ENCODE measurements at places on chromosomes 16 and 17. TPM values are rescaled to one million over a fixed set of nuclear protein-coding genes. Genes with fewer than 3 reads are reported as not detected.

The CCDC154 gene
- 2.7 TPM for total RNA-seq

DNA sequence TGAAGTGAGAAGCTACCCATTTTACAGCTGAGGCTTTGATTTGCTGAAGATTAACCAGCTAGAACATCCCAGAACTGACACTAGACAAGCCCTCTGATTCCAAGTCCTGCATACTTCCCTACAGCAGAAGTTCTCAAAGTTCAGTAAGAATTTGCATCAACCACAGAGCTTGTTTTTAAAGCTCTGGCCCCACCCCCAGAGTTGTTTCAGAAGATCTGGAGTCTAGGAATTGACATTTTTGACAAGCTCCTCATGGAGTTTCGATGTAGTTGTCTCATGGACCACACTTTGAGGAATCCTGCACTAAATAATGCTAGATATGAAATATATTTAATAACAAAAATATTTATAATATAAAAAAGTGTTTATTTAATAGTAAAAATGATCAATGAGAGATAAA, 120.3 kb upstream of the ADAMTS18 start:
- DNase-seq, result no peak

- DNase-seq, result no peak
These were observed 12.5 kb downstream of the TRPV3 start for GRCh38 chr17:3545151-3545550.

The SLFN12 gene
- 2.6 TPM for total RNA-seq

DNA sequence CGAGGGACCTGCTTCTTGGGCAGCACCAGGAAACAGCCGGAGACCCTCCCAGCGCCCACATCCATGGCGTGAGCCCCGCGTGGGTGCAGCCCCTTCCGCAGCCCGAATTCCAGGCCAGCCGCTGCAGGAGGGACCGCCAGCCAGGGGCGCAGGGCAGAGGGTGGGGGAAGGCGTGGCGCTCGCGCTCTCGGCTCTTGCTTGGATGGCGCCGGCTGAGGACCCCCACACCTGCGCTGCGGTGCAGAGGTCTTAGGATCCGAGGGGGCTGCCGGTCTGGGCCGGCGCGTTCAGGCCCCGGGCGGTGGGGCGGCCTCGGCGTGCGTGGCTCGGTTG, 28.8 kb downstream of the ACTG1 start:
- no peak for DNase-seq

- DNase-seq, result no peak
These were observed 868 bp downstream of the CCDC154 start for GRCh38 chr16:1443403-1443973.

DNA sequence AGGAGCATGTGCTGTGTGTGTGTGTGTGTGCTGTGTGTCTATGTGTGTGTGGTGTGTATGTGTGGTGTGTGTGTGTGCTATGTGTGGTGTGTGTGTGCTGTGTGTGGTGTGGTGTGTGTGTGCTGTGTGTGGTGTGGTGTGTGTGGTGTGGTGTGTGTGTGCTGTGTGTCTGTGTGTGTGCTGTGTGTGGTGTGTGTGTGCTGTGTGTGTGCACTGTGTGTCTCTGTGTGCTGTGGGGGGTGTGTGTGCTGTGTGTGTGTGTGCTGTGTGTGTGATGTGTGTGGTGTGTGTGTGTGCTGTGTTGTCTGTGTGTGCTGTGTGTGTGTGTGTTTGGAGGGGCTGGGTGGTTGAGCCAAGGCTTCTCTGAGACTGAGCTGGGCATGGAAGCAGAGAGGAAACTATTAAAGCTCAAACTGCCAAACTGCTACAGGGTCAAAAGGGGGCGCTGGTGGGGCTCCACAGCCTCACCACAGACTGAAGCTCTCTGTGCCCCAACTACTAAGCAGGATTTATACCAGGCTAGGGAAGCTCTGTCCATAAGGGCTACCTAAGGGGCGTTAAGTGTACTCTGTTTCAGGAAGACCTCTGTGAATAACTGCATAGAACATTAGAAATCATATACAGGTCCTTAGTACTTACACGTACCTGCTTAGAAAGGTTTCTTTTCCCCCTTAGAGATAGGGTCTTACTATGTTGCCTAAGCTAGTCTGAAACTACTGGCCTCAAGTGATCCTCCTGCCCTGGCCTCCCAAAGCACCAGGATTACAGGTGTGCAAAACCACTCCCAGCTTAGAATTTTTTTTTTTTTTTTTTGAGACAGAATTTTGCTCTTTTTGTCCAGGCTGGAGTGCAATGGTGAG, 27.8 kb upstream of the GHDC start:
- DNase-seq, result no peak

DNA sequence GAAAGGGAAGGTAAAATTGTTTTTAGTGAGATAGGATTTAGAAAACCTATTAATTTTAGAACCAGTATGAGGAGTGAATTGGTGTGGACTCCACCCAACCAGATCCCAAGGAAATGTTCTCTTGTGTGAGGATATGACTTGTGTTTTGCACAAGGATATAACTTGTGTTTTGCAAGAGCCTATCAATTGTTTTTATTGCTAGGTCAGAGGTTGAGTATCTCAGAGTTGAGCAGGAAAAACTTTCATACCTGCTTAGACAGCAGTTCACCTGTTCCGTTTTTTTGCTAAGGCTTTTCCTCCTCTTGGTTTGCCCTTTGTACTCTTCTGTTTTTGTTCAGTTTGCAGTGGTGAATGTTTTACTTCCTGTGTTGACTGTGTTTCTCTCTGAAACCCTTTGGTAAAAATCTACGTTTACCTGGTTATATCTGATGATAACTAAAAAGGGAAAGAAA, 5.1 kb downstream of the NBR1 start:
- no peak for DNase-seq

GRCh38 chr16:27220991-27221390, 17.7 kb downstream of the KDM8 start:
- DNase-seq, result no peak

The HBA2 gene
- 263 TPM for total RNA-seq

- DNase-seq, result no peak
These were observed 21.4 kb upstream of the SMIM36 start for GRCh38 chr17:55532670-55533069.

- DNase-seq, result no peak
These were observed 18.3 kb downstream of the ZSWIM7 start for GRCh38 chr17:15981208-15981607.

DNA sequence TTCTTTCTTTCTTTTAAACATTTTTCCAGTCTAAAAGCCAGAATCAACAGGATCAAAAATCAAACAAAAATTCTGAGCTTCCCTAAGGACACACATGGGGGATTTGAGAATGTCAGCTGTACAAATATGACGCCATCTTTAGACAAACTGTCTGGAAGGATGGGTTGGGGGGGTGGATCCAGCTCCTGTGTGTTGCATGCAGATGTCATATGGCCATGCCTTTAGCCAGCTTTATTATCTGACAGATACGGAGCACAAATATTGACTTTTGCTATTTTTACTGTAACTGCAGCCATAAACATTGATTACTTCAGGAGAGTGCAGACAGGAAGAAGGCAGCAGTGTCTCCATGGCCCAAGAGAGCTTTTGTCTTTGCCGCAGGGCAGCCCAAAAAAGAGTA, 279.4 kb upstream of the ELAC2 start:
- DNase-seq, result peak; percentile 51

The PRR11 gene
- 1.0 TPM for total RNA-seq

DNA sequence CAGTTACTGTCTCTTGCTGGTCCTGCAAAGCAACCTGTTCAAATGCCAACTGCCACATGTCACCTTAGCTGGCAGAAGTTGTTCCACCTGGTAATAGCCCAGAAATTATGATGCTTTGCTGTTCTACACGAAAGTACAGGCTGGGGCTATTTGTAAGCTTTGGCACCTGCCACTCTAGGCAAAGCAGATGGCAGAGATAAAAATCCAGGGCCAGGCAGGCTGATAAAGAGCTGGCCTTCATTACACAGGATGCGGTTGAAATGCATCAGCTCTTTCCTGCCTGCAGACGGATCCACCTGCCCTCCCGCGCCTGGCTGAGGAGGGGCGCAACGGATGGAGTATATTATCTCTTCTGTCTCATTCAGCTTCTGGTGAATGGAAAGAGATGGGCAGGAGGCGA, 29.3 kb upstream of the KDM8 start:
- DNase-seq, result no peak

GRCh38 chr17:64634218-64634617, 27.9 kb downstream of the SMURF2 start:
- no peak for DNase-seq

GRCh38 chr17:5115673-5116651, at the start of gene USP6:
TSS of gene USP6 (plus strand) at chr17:5116032. CDS start at chr17:5130368, 14,336 bp downstream.
- DNase-seq, result no peak

The XAF1 gene
- total RNA-seq, result 32.6 TPM

GRCh38 chr17:61302953-61303816, 96.5 kb upstream of the TBX2 start:
- no peak for DNase-seq

The CIBAR2 gene
- total RNA-seq, result not detected

DNA sequence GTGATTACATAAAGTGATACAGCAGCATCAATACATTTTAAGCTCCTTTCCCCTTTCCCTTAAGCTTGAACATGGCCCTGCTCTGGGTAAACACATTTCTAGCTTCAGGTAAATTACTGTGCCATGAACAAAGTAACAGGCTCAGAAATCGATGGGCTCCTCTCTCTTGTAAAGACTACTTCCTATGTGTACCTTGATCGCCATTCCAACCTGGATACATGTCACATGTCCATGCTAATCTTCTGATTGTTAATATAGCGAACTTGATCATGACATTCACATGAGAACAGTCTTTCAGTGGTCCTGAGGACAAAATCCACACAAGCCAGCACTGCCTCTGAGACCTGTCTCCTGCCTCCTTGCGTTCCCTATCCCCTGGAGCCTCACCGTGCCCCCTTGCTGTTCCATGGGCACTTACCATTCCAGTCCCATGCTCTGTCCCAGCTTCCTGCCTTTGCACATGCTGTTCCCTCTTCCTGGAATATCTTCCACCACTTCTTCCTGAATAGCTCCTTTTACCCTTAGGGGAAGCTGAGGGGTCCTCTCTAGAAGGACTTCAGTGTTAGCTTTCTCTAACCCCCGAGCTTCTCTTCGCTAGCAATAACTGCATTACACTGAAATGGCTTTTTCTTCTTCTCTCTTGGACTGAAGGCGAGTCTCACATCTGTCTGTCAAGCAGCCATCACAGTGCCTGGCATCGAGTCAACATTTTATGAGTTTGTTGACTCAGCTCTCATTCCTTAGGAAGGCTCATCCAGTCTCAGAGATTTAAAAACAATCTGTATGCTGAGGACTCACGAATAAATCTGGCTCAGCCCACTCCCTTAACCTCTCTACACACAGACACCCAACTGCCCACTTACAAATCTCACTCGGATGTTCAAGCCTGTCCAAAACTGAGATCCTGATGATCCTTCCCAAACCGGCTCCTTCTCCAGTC, 93.3 kb downstream of the ASIC2 start:
- DNase-seq, result no peak

GRCh38 chr16:59046335-59046734, 312.2 kb upstream of the GOT2 start:
- no peak for DNase-seq

GRCh38 chr16:73037331-73037745, 10.6 kb downstream of the ZFHX3 start:
- no peak for DNase-seq

- no peak for DNase-seq
These were observed 32.5 kb downstream of the AKAP10 start for GRCh38 chr17:19945009-19945626.

GRCh38 chr17:67343237-67343636, 23.1 kb downstream of the PSMD12 start:
- no peak for DNase-seq

DNA sequence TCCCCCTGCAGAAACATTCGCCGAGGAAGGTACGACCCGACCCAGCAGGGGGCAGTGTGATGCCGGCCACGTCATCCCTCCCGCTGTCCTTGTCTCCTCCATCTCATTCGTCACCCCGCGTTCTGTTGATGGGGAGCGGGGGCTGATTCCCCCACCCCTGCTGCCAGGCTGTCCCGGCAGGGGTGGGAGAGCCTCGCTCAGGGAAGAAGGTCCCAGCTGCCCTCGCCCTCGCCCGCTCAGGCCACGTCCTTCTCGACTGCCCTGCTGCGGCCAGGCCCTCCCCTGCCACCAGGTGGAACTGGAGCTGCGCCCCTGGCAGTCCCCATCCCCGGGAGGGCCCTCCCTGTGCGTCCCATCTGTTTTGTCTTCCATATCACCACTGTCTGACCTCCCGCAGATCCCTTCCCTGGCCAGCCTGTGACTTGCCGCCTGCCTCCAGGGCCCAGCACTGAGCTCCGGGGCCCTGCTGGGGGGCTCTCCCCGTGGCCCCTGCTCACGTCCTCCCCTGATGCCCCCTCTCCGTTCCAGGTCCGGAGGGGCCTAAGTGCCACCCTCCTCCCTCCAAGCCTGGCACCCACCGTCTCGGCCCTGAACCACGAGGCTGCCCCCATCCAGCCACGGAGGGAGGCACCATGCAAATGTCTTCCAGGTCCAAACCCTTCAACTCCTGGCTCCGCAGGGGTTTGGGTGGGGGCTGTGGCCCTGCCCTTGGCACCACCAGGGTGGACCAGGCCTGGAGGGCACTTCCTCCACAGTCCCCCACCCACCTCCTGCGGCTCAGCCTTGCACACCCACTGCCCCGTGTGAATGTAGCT, 20.6 kb downstream of the ADAM11 start:
- DNase-seq, result peak; percentile 84

DNA sequence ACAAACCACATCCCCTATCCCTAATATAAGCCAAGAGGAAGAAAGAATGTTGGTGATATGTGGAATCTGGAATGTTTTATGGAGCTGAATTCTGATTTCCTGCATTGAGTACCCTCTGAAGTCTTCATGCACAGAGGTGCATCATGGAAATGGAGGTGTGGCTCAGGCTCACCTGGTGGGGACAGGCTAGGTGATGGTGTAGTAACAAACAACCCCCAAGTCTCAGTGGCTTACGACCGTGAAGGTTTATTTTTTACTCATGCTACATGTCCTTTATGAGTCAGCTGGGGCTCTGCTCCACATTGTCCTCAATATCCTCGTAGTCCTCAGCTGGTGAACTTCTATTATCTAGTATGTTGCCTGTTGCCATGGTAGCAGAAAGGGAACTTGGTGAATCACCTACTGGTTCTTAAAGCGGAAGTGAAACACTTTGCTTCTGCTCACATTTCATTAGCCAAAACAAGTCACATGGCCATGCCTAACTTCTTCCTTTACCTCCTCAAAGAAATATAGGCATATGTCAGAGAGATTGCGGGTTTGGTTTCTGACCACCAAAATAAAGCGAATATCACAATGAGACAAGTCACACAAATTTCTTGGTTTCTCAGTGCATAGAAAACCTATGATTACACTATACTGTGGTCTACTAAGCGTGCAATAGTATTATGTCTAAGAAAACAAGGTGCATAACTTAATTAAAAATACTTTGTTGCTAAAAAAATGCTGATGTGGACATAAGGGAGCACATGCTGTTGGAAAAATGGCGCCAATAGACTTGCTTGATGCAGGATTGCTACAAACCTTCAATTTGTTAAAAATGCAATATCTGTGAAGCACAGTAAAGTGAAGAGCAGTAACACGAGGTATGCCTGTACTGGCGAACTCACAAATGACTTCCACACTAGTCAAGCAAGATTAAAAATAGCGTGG, at the start of gene PMFBP1:
TSS of gene PMFBP1 (minus strand) at position 51 of the 930 bp plus-strand sequence. CDS start 947 bp downstream, outside the sequence.
- DNase-seq, result peak; percentile 34

- no peak for DNase-seq
These were observed 5.7 kb downstream of the SNX11 start for GRCh38 chr17:48113201-48113676.

- peak; percentile 59 for DNase-seq
These were observed 458 bp downstream of the ENKD1 start for GRCh38 chr16:67666032-67666551.

The TBC1D16 gene
- 18.5 TPM for total RNA-seq

- peak; percentile 70 for DNase-seq
These were observed 35.2 kb downstream of the ARHGAP23 start for GRCh38 chr17:38463451-38463858.

GRCh38 chr17:14933676-14934075, 331.4 kb downstream of the PMP22 start:
- no peak for DNase-seq
